ENCODE measurements at places on chromosomes 2 and 18. TPM values are rescaled to one million over a fixed set of nuclear protein-coding genes. Genes with fewer than 3 reads are reported as not detected.
A peak's percentile ranks its signal among the peaks of the same experiment; 100 is the strongest.

DNA sequence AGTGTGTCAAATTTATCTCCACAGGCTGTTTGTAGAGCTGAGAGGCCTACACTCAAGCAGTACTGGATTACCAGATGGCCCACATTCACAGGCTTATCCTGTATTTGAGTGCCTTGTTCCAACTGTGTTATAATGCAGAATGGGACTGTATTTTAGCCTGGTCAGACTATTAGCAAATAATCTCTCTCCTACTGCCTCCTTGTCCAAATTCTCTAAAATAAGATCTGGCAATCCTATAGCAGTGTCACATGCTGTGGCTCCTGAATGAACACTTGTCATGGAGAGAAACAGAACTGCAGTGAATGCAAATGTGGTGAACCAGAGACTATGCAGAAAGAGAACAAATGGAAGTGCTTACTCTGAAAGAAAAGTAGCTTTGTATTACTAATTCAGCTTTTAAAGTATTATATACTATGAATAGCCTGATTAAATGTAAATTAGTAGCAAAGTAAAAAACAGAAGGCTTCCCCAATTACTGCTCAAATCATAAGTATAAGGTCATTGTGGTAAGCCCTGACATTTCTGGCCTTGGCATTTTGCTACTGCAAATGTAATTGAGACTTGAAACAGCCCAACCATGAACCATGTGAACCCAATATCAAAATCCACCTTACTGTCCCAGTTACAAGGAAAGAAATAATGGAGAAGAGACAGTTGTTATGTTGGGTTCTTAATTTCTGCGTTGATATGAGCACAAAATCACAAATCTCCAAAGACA lies 80.0 kb downstream of the MAP4K3 start:
- DNase-seq, result no peak

GRCh38 chr2:236576087-236576486 lies 6.5 kb downstream of the ACKR3 start:
- DNase-seq, result no peak

DNA sequence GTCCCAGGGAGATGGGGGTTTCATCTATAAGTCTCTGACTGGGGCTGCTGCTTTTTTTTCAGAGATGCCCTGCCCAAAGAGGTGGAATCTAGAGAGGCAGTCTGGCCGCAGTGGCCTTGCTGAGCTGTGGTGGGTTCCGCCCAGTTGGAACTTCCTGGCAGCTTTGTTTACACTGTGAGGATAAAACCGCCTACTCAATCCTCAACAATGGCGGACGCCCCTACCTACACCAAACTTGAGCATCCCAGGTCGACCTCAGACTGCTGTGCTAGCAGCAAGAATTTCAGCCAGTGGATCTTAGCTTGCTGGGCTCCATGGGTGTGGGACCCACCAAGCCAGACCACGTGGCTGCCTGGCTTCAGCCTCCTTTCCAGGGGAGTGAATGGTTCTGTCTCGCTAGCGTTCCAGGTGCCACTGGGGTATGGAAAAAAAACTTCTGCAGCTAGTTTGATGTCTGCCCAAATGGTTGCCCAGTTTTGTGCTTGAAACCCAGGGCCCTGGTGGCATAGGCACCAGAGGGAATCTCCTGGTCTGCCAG lies 152.6 kb upstream of the CYP26B1 start:
- no peak for DNase-seq

- DNase-seq, result no peak
Measured at GRCh38 chr2:207341804-207342203, 176.1 kb upstream of the KLF7 start.

- DNase-seq, result no peak
Measured at GRCh38 chr2:109432421-109432820, 181.3 kb downstream of the SEPTIN10 start.

DNA sequence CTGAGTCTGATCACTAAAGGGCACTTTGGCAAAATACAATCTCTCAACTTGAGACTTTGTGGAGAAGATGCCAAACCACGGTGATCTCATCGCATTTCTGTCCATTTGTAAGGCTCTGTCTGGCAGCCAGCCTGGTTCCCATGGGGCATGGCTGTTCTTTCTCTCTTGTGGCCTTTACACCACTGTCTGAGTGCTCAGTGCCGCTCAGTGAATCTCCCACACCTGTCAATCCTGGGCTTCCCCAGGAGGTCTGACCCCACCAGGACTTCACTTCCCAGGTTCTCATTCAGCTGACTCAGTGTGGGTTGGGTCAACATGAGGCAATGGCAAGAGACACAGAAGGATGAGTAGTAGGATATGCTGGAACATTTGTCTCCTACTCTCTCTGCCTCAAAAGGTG lies 96.8 kb upstream of the TRIB2 start:
- no peak for DNase-seq

DNA sequence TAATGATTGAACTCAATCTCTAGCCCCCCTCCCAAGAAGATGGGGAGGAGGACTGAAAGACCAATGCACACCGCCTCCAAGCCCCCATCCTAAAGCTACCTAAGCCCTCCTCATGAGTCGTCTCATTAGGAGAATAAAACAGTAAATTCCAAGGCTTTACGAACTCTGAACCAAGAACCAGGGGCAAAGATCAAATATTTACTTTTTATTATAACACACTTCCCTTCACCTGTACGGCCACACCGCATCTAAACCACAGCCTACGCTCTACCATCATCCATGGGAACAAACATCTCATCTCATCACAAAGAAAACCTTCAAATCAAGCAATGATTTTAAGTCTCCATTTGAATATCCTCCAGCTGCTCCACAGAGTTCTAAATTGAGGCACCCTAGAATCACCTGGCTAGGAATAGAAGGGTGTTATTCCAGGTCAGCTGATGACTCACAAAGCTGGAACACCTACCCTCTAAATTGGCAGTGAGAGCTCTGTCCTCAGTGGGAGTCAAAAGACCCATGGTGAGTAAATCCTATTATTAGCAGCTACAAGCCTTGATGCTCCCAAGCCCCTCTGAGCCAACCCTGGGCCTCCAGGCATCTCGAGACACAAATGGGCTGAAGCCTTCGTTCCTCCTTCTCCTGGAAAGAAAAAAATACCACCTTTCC lies 45.6 kb upstream of the BZW1 start:
- DNase-seq, result no peak

GRCh38 chr18:9140984-9141383 lies 4.4 kb downstream of the ANKRD12 start:
- no peak for DNase-seq

GRCh38 chr2:1613731-1614354 lies 130.5 kb downstream of the PXDN start:
- DNase-seq, result no peak

DNA sequence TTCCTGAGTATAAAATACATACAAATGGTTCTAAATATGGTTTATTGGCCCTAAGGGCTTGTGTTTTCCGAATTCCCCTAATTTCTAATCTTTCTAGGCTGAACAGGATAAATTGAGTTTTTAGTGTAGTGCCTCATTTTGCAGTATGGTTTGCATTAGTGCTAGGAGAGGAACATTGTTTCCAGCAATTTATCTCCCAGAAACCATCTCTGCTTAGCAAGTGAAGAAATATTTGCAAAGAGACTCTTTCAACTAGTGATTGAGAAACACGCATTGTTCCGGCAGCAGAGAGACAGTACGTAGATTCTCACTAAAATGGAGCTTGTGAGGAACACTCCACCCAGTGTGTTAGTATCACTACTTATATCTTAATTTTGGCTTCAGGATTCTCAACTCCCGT lies 177.8 kb upstream of the EPAS1 start:
- no peak for DNase-seq

DNA sequence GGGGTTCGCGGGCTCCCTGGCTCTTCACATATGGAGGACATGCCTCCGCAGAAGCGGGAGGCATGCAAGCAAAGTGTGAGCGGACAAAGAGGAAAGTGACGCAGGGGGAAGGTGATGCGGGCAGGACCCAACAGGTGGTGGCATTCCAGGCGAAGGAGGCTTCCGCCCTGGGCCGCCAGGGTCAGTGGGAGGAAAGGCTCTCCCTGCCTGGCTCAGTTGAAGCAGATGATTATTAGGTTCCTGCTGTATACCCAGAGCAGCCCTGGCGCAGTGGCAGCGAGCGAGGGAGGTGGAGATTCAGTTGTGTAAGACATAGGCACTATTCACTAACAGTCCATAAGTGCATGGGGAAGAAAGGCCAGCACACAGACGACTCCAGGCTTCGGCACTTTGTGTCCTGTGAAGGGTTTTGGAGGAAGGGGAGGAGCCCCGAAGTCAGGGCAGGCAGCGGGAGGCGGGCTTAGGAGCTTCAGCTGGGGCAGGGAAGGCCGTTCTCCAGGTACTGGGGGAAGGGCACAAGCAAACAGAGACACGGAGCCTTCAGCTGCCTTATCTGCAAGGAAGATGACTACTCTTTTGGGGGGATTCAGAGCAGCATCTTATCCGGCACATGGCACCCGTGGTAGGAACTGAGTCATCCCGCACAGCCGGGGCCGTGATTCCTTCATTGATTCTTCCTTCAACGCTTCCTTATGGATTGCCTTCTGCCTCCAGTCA lies 89.8 kb downstream of the TGOLN2 start:
- no peak for DNase-seq

DNA sequence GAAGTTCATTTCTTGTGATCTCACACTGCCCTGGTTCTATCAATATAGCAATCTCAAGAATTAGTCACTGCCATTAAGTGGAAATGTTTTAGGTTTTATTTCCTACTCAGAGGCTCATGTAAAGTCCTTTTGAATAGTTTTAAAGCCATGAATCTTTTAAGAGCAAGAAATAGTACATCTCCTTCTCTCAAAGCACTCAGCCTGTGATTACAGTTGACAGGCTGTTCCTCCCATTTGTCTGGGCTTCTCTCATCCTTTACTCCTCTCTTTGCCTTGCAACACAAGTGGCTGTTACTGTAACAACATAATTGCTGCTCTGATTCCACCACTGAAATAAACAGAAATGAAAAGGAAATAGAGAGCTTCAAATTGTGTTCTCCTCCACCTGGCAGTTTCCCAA lies 18.4 kb downstream of the GRP start:
- DNase-seq, result no peak

DNA sequence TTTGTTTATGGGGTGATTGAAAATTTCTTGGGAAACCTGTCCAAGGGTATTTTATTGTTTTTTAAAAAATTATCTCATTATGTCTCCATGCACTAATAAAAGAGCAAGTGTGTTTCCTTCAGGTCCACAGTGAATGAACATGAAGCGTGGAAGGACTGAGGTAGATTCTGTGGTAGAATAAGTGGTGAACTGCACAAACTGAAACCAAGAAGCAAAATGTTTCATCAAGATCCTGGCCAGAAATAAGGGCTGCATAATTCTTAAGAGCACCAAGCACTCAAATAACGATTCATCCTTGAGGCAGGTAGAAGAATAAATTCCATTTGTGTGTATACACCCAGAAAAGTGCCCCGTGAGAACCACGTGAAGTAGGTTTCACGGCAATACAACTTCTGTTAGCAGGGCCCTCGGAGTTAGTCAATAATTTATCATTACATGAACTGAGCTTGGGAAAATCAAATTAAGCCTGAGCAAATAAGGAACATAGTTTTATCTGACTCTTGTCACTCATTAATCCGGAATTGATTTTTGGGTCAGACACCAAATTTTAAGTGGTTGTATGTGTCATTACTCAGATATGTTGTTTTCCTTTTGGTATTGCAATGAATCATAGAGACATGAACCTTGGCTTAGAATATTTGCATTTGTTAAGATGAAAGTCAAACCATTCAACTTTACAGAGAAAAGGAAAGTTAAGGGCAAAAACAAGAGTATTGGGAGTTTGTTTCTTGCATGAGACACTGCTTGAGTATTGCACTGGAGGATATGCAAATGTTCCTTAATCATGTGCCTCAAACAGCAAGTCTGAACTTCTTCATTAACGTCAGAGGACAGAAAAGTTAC lies 472.6 kb upstream of the NETO1 start:
- no peak for DNase-seq

DNA sequence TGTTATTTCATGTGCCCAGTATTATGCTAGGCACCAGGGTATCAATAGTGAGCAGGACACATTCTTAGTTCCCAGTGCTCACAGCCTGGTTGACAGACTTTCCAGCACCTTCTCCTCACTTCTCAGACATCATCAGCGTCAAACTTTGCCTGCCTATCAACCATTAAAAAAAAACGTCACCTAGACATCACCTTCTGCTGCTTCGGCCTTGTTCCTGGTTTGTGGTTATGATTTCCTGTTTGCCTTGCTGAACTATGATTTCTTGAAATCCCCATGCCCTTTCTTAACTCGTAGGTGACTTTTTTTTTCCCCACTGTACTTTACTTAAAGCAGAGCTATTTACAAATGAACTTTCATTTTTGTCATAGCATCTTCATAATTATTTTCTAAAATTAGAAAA lies 60.4 kb upstream of the NABP1 start:
- peak; percentile 88 for DNase-seq

DNA sequence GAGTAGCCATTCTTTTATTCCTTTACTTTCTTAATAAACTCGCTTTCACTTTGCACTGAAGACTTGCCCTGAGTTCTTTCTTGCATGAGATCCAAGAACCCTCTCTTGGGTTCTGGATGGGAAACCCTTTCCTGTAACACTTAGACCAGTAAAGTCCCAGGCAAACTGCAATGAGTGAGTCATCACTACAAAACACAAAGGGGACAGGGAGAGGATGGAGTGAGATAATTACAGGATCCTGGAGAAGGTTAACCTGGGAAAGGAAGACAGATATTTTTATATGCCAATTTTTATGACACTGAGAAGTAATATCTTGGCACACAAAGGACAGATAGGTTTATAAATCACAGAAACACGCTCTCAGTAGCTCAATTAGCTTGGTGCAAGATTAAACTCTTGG lies 48.7 kb downstream of the EHD3 start:
- DNase-seq, result no peak

- no peak for DNase-seq
Measured at GRCh38 chr2:232744963-232745362, 31.4 kb downstream of the KCNJ13 start.

The SLC5A7 gene
- not detected for total RNA-seq

The MPV17 gene
- 111 TPM for total RNA-seq

The NMUR1 gene
- not detected for total RNA-seq

The MROH2A gene
- total RNA-seq, result not detected

The PSMA8 gene
- 1.0 TPM for total RNA-seq

The CCDC68 gene
- total RNA-seq, result 0.34 TPM

The CKAP2L gene
- not detected for total RNA-seq

The ABI2 gene
- total RNA-seq, result 35.7 TPM

The RGPD8 gene
- 31.2 TPM for total RNA-seq

The GPAT2 gene
- 3.6 TPM for total RNA-seq

The PLCD4 gene
- not detected for total RNA-seq

All from B cell (primary cell).